ENCODE measurements at places on chromosomes 3 and 15.
A peak's percentile ranks its signal among the peaks of the same experiment; 100 is the strongest.

DNA sequence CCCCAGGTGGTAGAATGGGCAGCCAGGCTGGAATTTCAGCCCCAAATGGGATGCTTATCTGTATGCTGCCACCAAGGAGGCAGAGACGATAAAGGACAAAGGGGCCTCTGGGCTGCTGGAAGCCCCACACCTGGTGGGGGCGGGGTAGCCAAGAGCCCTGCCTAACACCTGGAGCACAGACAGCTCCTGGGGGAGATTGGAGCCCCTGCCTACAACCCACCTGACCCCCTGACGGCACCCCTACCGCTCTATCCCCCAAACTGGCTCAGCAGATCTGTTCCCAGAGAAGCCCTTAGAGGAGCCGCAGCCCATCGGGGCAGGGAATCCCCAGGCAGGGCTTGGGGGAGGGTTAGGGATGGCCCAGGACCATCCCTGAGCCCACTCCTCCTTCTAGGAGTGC lies 15.8 kb upstream of the SEMA3F start:
- DNase-seq = no peak

DNA sequence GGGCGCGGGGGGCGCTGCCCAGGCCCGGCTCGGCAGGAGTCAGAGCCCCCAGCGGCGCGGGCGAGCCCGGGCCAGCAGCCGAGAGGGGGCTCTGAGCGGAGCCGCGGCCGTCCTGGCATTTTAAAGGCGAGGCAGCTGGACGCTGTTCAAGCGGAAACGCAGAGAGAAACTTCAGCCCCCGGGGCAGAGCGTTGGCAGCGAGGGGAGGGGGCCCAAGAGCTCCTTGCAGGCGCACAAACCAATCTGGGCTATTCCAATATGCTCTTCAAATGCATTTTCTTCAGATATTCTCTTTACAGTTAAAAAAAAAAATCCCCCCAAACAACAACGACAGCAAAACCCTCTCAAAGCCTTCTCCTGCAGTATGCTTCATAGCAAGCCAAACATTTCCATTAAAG lies at the start of gene CTXND1:
Gene CTXND1, minus strand, starts transcription at position 93 of the 398 bp plus-strand sequence. CDS start 50,264 bp downstream, outside the sequence.
- DNase-seq = no peak

DNA sequence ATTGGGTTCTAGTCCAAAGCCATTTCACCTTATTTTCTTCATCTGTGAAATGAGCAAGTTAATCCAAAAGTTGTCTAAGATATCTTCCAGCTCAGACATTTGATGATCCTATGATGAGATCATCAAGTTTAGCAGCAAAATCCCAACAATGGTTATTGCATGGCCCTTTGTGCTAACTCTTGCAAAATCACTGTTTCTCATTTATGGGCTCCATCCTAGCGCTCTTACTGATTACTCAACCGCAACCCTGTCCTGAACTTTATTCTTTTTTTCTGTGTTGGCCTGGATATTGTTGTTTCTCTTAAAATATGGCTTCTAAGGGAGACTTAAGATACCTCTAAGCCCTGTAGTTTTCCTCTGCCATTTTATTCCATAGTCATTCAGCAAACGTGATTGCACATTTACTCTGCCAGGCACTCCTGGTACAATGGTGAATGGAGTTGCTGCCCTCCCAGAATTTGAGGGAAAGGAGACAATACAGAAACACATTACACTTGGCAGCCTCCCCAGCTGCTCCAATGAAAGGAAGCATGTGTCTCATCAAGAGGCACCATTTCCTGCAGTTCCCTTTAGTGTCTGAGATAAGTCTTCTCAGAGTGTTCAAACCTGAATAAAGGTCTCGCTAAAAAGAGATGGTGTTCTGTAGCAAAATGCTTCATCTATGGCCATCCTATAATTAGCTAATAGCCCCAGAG lies 4.4 kb downstream of the GXYLT2 start:
- DNase-seq = no peak

GRCh38 chr3:141345528-141345927 lies 22.8 kb upstream of the ZBTB38 start:
- no peak for DNase-seq

- DNase-seq = no peak
These were observed 56.1 kb downstream of the SLCO3A1 start for GRCh38 chr15:91909574-91909973.

- DNase-seq = no peak
These were observed 55.7 kb downstream of the RLBP1 start for GRCh38 chr15:89165677-89166076.

GRCh38 chr15:69104050-69104750 lies 56.2 kb upstream of the GLCE start:
- no peak for DNase-seq

GRCh38 chr3:166071831-166072230 lies 234.6 kb upstream of the BCHE start:
- DNase-seq = no peak

DNA sequence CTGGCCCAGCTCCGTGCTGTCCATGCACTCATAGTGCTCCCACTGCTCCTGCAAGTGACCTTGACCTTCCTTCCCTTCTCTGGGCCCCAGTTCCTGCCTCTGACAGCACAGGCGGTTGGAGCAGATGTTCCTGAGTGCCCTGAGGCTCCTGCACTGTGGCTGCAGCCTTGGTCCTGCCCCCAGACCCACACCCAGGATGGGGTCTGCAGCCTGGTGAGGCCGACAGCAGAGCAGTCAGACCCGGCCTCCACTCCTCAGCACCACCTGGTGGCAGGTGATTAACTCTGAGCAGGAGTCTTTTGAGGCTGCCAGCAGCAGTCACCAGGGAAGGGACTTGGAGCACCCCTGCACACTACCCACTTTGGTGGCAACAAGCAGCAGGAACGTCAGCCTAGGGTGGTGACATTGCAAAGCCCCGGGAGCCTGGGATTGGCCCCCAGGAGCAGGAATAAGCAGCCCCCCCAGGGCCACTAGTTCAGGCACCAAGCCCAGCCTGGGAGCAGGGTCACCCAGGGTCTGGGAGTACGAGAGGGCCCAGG lies 64.6 kb downstream of the CYP11A1 start:
- peak; percentile 70 for DNase-seq

GRCh38 chr15:63274427-63274826 lies 3.0 kb upstream of the APH1B start:
- DNase-seq = no peak

DNA sequence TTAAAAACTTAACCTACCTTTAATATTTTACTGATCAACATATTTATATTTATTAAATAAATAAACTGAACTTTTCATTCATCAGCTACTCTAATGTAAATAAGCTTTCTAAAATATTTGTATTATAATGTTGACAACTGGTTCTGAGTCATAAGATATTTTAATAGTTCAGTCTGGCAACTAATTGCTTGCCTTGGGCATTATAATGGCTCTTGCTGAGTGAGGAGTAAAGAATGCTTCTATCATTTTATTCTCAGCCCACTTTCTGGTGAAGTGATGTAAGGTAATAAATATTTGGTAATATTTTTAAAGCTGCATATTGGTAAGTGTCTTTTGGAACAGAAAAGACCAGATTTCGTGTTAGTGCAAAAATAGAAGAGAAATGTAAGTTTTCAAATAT lies 81.5 kb downstream of the DIPK2A start:
- no peak for DNase-seq

- no peak for DNase-seq
These were observed 1052.4 kb downstream of the TUSC7 start for GRCh38 chr3:117761703-117762620.

DNA sequence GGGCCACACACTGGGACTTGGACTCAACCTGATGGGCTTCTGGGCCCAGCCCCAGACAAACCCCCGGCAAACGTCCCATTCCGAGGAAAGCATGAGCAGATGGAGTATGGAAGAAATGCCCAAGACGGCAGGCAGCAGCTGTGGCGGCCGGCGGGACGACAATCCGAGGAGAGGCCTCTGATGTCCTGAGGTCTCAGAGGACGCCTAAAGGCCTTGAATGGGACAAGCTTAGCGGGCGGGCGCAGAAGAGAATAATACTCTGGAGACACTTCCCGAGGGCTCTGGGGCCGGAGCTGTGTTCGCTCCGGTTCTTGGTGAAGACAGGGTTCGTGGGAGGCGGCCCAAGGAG lies 482 bp upstream of the OGG1 start:
- DNase-seq = no peak

- DNase-seq = no peak
These were observed 18.0 kb upstream of the POMGNT2 start for GRCh38 chr3:43123895-43124294.

DNA sequence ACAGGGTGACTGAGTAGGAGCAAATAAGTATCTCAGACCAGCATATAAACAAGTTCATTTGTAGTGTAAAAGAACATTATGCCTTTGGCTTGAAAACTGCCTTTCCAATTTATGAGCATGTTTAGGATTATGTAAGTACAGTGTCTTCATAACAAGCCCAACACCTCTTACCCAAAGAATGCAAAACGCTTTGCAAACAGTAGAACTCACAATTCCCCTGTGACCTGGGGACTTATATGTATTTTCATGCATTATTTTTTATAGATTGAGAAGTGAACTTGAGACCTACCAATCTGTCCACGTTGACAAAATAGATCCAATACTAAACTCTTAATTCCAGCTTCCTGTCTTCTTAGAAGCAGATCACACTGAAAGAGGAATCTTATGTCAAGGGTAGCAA lies 202.1 kb downstream of the TP63 start:
- DNase-seq = no peak

Measured in activated effector memory CD4-positive, alpha-beta T cell treated with anti-CD3 and anti-CD28 coated beads, Interleukin-2, amount 50 U/mL, for 16 hours (primary cell).